ENCODE measurements at places on chromosomes 2 and 18.

GRCh38 chr2:208363485-208363884, 43.1 kb upstream of the PTH2R start:
- DNase-seq = no peak

DNA sequence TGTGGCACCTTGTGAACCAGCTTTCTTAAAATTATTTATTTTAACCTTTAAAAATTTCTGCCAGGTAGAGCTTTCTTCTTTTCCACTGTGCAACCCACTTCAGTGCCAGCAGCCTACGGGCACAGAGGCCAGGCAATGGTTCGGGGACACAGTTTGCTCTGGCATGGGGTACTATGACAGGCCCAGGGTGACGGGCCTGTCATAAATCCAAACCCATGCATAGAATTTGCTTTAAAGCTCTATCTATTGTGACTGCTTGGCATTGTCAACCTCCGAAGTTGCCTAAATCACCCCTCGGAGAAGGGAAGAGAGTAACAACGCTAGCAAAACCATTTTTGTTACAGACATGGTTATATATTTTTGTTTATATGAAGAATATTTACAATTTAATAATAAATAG, 1.5 kb downstream of the ODC1 start:
- DNase-seq = no peak

DNA sequence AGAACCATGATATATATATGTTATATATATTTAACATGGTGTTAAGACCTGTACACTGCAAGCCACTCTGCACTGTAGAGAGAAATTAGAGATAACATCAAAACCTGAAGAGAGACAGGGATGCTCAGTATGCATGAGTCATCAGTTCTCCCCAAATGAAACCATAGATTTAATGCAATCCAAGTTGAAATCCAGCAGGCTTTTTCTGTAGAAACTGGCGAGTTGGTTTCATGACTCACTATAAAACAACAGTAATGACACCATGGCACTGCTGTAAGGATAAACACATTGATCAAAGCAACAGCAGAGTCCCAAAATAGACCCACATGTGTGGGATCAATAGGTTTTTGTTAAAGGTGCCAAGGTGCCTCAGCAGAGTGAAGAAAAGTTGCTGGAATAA, 65.8 kb downstream of the RTP5 start:
- no peak for DNase-seq

- DNase-seq = no peak
These were observed 146.3 kb upstream of the CELF4 start for GRCh38 chr18:37711766-37712505.

DNA sequence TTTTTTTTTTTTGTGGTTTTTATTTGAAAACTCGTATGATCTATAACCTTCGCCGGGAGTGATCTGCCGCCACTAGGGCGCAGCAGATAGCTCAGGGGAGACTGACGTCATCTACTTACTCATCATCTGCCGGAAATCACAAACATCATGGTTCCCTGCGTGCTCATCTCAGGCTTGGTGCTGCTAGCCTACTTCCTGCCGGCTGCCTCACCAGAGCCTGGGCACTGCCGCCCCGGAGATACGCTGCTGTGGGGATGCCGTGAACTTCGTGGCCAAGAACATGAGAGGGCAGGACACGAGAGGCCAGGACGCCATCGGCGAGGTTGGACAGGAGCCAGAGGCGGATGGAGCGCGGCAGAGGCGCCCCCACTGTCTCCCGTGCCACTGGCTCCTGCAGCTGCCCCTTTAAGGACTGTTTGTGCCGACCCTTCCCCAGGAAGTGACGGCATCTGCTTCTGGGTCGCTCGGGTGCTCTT, 68.8 kb downstream of the DOK6 start:
- no peak for DNase-seq

GRCh38 chr2:150154308-150154797, 333.1 kb downstream of the RND3 start:
- DNase-seq = no peak

GRCh38 chr2:24825883-24826772, 32.9 kb downstream of the CENPO start:
- DNase-seq = no peak

- DNase-seq = no peak
These were observed 75.3 kb downstream of the RTP5 start for GRCh38 chr2:241944821-241945220.

Measured in activated gamma-delta T cell treated with Interleukin-2 at 50 U/mL for 16 hours (primary cell).